ENCODE measurements at places on chromosomes 7 and 10.

- no peak for DNase-seq
Observed at GRCh38 chr7:105768898-105769507, 107.4 kb downstream of the ATXN7L1 start.

- DNase-seq: no peak
Observed at GRCh38 chr7:351256-351655, 61.3 kb downstream of the FOXL3 start.

DNA sequence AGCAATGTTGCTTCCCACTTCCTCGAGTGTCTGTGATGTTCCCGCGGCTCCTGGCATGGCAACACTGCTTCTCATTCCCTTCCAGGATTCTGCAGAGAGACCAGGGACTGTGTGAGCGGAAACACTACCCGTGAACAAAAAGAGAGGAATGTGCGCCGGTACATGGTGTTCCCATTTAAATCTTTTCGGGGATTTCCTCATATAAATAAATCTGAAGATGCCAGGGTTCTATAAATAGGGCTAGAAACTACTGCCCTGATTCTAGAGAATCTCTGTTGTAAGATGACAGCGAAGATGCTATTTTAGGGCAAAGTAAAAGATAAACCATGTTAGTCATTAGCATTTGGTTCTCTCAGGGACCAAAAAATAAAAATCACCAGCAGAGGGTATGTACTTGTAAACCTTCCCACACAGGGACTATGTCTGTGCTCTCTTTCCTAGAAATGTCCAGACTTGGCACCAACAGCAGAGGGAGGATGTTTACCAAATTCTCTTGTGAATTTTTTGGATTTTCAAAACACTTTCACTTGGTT is 92.2 kb upstream of the DDC start:
- no peak for DNase-seq

- DNase-seq: no peak
Observed at GRCh38 chr10:80206277-80206655, 929 bp upstream of the ANXA11 start.

DNA sequence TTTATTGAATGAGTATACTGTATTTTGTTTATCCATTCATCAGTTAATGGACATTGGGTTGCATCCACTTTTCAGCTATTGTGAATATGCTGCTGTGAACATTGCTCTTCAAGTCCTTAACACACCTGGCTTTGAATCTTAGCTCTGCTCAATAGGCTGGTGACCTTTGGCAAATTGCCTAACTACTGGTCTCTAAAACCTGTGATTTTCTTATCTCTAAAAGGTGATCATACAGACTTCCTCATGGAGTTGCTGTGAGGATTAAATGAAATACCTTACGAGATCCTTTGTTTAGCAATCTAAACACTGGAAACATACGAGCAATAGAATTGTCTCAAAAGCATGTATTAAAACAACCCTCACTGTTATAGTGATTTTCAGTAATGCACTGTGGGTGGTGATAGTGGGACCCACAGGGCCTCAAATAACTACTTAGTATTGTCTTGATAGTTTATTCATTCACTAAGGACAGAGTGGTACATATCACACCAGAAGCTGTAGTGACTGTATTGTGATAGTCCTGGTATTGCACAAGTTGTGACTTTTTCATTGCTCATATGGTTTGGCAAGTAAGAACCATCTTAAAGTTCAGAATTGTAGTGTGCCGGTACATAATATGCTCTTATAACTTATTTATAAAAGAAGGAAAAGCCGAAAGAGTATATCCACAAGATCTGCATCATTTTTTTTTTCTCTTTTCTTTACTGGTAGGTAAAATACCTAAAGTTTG is 257.6 kb downstream of the EXOC4 start:
- DNase-seq: no peak

GRCh38 chr10:92203919-92204623 is 86.8 kb downstream of the CPEB3 start:
- DNase-seq: no peak

Data from urothelium cell line (cell line).